ENCODE measurements at places on chromosomes 11 and 22.

DNA sequence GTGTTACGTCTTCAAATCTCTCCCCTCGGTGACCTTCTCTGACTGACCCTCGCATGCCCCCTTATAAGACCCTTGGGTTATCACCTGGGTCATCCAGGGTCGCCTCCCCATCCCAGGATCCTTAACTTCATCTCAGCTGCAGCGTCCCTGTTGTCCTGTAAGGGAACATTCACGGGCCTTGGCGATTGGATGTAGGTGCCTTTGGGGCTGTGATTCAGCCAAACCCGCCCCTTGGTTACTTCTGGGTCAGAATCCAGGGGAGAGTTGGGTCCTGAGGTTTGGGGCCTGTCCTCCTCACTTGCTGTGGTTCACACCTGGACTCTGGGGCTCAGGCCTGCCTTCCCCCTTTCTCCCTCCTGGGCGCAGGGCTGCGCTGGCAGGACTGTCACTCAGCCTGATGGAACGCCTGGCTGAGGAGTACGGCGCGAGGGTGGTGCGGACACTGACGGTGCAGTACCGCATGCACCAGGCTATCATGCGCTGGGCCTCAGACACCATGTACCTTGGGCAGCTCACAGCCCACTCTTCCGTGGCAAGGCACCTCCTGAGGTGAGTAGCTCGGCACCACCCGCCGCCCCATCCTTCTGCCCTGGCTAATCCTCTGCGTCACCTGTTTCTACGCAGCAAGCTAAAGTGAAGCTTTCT, 29.4 kb downstream of the IGHMBP2 start:
- no peak for DNase-seq

GRCh38 chr22:37370306-37370979, 56.8 kb downstream of the ELFN2 start:
- DNase-seq, result no peak

- DNase-seq, result no peak
Observed at GRCh38 chr11:94749369-94749768, 18.8 kb upstream of the AMOTL1 start.

DNA sequence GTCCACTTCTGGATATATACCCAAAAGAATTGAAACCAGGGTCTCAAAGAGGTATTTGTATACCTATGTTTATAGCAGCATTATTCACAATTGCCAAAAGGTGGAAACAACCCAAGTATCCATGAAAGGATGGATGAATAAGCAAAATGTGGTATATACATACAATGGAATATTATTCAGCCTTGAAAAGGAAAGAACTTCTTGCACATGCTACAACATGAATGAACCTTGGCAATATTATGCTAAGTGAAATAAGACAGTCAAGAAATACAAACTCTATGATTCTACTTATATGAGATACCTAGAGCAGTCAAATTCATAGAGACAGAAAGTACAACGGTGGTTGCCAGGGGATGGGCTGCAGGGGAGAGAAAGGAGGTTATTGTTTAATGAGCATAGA, 21.6 kb upstream of the PAK1 start:
- DNase-seq, result no peak

- DNase-seq, result no peak
Observed at GRCh38 chr22:42862045-42862734, 5.1 kb upstream of the ARFGAP3 start.

DNA sequence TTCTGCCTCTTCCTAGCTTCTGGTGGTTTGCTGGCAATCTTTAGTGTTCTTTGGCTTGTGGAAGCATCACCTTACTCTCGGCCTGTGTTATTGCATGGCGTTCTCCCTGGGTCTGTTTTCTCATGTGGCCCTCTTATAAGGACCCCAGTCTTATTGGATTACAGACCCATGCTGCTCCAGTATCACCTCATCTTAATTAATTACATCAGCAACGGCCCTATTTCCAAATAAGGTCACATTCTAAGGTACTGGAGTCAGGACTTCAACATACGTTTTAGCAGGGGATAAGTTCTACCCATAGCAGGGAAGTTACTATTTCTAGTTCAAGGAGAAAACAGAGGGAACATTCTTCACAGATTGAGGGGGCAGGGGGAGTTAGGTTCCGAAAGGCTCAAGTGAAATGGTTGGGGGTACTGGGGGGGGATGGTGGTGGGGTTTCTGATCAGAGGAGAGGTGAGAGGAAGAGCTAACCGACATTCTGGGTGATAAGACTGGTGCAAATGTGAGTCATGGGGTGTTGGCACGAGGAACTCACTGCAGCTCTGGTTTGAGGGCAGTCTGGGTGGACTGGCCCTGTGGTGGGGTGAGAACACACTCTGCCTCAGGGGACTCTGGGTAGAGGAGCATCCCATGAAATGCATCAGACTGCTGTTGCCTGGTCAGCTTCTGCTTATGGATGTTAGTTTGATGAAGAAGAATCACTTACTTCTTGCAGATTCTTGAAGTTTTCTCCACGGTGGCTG, 51.5 kb upstream of the ZBED5 start:
- DNase-seq, result no peak

GRCh38 chr11:43282607-43283440, 29.0 kb upstream of the API5 start:
- peak; percentile 49 for DNase-seq

GRCh38 chr11:117960406-117960805, 25.8 kb upstream of the IL10RA start:
- DNase-seq, result no peak

GRCh38 chr11:123186286-123186685, 8.8 kb downstream of the CLMP start:
- no peak for DNase-seq

DNA sequence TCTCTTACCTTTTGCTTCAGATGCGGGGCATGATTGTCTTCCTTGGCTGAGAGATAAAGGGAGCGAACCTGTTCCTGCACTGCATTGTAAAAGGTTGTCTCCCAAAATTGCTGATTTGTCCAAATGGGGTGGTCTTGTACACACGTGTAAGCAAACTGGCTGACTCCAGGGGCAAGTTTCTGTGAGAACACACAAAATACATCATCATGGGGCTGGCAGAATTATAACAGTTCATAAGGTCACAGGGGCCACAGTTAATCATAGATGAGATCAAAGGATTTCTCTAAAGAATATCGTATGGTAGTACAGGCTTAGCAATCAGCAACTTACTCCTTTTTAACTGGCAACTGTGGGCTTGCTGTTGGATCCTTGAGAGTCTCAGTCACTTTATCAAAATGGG, 194.3 kb downstream of the SWAP70 start:
- no peak for DNase-seq

- no peak for DNase-seq
Observed at GRCh38 chr22:20295262-20296064, 24.4 kb downstream of the DGCR6L start.

- DNase-seq, result peak; percentile 83
Observed at GRCh38 chr22:30286813-30287647, 2.3 kb downstream of the CASTOR1 start.

DNA sequence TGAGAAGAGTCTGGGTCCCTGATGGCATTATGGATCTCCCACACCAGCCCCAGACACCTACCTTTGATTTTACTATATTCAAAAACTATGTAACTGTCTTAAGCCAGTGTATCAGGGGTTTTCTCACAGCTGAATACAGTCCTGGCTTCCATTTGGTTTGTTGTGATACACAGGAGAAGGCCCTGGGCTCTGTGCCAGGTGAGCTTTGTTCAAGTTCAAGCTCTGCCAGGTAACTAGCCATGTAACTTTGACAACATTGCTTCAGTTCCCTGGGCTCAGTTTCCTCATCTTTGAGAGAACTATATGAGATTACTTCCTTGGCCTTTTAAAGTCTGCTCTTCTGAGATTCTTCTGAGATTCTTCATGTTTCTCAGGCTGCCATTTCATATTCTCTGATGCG, 327.5 kb upstream of the TENM4 start:
- DNase-seq, result no peak

DNA sequence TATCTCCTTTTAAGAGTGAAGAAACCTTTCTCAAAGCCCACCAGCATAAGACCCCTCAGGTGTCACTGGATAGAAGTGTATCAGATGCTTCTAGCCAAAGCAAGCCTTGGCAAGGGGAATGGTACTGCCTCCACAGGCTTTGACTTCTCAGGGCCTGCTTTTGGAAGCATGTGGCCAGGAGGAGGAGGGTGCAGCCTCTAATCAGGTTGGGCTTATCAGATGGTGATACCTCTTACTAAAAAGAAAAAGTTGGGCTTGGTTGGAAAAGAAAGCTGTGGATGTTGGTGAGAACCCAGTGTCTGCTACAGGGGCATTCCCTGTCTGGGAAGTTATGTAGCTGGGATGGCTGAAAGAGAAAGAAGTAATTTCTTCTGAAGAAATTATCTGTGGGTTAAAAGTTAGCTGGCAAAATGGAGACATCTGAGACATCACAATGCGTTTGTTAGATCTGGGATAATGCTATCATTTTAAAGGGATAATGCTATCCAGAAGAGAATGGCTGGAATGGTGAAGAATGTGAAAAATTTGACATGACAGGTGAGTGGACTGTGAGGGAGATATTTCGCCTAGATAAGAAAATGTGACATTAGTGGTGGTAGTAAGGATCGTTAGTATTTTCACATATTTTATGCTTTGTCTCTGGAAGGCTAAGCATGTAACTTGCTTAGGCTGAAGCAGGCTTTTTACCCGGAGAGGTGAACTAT, 7.2 kb downstream of the APLP2 start:
- no peak for DNase-seq

- no peak for DNase-seq
Observed at GRCh38 chr22:22720724-22721261, 76.4 kb downstream of the GGTLC2 start.

- no peak for DNase-seq
Observed at GRCh38 chr22:36492109-36492508, 10.7 kb upstream of the TXN2 start.

GRCh38 chr11:113587308-113587739, 112.1 kb upstream of the DRD2 start:
- DNase-seq, result peak; percentile 43

DNA sequence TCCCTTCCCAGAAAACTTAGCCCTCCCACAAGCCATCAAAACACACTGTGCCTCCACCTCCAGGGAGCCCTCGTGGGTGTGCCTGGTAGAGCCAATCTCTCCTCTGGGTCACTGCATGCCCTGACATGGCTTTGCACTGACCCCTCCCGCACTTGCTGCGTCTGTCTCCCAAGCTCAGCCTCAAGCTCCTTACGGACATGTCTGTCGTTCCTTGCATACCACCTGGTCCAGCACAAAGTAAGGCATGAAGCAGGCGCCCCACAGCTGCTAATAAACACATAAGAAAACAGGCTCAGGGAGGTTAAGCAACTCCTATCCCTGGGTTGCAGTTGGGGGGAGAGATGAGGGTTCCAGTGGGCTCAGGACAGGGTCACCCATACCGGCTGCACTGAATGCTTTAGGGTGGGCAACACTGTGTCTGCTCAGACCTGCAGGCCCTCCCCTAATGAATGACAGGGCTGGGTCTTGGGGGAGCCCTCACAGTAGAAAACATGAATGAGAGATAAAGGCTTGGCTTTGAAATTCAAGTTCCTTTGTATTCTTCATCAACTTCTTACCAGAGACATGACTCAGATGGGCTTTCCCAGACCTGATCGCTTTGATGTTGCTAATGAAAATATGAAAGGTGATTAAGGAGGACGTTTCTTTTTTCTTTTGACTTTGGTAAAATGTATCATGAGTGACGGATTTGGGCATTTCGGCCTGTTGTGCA, 38.0 kb downstream of the PHF21B start:
- DNase-seq, result no peak

DNA sequence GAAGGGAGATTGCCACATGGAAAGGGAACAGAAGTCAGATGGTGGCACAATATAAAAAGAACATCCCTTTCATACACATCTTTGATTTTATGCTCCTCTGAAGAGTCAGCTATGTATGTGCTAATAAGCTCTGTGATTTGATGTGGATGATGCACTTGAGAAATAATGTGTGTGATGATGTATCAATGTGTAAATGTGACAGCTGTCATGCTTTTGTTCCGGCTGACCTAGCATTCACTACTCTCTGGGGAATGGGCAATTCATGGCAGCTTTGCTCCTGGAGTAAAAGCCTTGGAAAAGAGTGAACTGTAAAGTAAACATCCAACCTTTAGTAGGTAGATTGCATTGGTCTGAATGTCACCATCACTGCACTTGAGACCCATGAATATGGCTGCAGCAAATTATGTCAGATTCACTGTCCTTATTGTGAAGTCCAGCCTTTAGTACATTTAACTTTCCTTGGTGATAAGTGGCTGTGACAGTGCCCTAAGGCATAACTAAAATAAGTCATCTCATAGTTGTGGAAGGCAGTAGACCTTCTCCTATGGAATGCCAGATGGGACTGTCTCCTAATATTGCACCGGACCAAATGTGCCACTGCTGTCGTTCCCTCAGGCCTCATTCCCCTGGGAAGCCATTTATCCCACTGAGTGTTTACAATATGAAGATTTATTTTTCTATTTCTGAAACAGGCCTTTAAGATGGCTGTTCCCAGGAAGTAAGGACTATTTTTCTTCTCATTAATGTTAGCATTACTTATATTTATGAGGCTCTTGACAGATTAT, 178.2 kb upstream of the CCDC90B start:
- DNase-seq, result no peak

DNA sequence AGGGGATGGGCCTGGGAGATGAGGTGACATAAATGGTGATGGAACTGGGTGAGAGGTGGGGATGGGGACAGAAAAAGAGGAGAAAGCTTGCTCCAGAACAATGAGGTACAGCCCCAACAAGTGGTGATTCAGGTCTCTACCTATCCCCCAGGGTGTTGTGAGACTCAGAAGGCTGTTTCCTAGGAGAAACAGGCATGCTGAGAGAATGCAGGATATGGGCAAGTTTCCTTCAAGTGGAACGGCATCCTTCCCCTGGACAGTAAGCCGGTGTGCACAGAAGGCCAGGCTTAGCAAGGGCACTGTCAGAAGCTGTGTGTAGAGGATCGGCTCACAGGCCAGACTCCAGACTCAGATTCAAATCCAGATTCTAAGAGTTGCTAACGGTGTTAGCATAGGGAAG, 34.1 kb upstream of the CRTAM start:
- DNase-seq, result no peak

- no peak for DNase-seq
Observed at GRCh38 chr11:77332259-77332658, 30.8 kb upstream of the GDPD4 start.

DNA sequence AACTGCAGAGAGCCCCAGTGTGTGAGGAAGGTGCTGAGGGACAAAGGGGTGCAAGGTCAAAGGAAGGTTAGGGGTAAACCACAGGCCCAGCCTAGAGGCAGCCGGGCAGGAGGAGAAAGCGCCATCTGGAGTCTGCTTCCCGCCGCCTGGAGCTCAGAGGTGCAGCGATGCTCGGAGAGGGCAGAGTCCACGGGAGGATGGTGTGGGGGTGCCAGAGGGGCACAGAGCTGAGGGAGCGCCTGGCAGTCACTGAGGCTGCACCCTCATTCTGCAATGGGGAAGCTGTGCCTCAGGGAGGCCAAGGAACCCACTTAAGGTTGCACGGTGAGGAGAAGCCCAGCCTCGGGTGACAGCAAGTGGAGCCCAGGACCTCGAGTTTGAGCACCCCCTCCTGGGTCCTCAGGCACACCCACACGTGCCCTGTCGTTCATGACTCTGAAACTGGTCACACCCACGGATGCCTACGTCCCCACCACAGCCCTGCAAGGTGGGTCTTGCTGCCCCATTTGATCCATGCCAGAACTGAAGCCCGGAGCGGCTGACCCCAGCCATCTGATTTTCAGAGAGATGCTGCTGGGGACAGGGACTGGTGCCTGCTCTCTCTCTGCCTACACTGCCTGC, 1.6 kb downstream of the IL2RB start:
- DNase-seq, result no peak

- no peak for DNase-seq
Observed at GRCh38 chr11:84437071-84437980, 1151.2 kb upstream of the CCDC90B start.

GRCh38 chr11:102521121-102521520, 9.4 kb downstream of the MMP7 start:
- no peak for DNase-seq

- DNase-seq, result no peak
Observed at GRCh38 chr22:40399621-40400020, 29.2 kb downstream of the SGSM3 start.

- no peak for DNase-seq
Observed at GRCh38 chr11:118290923-118291322, 13.6 kb upstream of the CD3E start.

Measured in BE2C (cell line).